ENCODE measurements at places on chromosomes 2 and 18.

- DNase-seq, result no peak
These were observed 102.1 kb upstream of the HS6ST1 start for GRCh38 chr2:128420776-128421175.

- no peak for DNase-seq
These were observed 13.5 kb downstream of the AGFG1 start for GRCh38 chr2:227485429-227485828.

GRCh38 chr2:47867205-47867604 lies 39.1 kb downstream of the FBXO11 start:
- DNase-seq, result no peak

GRCh38 chr2:207926133-207926988 lies 99.0 kb downstream of the PLEKHM3 start:
- DNase-seq, result peak; percentile 27

DNA sequence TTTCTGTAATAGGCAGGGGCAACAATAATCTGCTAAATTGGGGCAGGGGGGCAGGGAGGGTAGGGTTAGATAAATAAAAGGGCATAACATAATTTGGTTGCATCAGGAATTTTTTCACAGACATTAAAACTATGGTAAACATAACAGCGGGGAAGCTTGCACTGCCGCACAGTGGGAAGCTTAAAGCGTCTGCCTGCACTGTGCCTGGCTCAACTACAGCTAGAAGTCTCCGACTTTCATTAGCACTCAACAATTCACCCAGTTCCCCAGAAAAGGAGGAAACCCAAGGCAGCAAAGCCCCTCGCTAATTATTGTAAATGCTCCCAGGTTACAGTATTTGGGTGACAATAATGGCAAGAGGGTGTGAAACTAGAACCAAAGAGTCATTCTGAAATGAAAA lies 562.9 kb downstream of the ARHGAP15 start:
- DNase-seq, result no peak

GRCh38 chr18:50696929-50697328 lies 122.9 kb downstream of the MRO start:
- no peak for DNase-seq

- no peak for DNase-seq
These were observed 220.0 kb downstream of the ERBB4 start for GRCh38 chr2:212318636-212319035.

DNA sequence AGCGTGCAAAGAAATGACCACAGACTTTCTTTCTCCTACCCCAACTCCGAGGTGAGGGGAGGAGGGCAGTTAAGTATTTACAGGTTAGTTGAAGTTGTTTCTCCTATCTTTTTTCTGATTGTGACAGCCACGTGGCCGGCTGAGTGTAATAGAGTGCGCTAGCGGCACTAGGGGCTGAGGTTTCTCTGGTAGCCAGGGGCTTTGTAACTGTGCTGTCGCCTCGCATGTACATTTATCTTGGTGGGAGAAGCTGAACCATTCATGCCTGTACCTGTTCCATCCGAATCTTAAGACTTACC lies 214.1 kb upstream of the STON1 start:
- DNase-seq, result peak; percentile 45

DNA sequence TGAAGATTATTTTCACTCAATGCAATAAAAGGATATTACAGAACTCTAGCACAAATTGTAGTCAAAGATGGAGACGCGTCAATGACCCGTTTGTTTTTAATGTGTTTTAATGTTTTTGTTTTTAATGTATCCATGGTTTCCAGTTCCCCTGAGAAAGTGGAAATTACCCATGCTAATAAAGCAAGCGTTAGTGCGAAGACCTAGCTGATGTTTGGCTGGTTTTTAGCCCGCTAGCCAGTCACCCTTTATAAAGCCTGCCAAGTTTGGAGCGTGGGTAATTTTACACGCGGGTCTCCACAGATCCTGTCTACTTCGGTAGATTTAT lies 430 bp upstream of the CHMP1B start:
- peak; percentile 14 for DNase-seq

DNA sequence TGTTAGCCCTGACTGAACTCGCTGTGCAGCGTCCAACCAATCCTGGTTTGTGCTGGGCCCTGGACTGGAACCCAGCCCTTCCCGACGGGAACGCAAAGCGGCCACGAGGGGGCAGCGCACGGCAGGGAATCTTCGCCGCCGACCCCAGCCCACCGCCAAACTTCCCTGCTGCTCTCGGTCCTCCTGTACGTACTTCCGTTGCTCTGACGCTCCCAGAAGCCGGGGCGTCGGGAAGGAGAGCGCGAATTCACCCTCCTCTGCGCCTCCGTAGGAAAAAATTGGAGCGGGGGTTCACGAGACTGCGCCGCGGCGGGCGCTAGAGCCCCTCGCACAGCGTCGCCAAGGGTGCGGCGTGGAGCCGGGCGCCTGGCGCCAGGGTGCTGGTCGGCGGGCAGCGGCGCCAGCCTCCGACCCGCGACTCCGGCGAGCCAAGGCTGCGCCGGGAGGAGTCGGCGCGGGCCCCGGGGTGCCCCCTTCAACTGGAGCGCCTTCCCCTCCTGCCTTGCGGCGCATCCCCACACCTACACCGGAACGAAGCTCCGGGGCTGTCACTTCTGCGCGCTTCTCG lies 873 bp upstream of the SH3RF3 start:
- DNase-seq, result peak; percentile 24

DNA sequence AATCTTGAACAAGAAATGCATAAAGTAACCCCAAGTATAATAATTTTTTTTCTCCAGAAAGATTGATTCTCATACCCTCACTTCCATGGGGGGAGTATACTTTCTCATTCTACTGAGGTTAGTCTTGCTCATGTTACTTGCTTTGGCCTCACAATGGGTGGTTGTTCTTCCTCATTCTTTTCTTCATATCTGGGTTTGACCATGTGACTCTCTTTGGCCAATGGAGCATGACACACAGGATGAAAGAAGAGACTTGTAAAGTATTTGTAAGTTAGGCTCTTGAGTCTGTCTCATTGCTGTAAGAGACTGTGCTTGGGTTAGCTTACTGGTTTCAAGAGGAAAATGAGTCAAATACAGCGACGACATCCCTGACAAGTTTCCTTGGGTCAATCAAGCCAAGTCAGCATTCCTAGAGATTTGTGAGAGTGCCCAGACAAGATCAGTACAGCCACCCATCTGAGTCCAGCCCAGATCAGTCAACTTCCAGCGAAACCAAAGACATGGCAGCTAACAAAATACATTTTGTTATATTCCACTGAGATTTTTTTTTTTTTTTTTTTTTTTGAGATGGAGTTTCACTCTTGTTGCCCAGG lies 970.2 kb downstream of the BCL11A start:
- no peak for DNase-seq

Data from NCI-H526 treated with DMSO at 0.1 percent for 48 hours (cell line).